ENCODE measurements at places on chromosomes 16 and 17.

- DNase-seq = no peak
These were observed 590.1 kb downstream of the WWOX start for GRCh38 chr16:78689536-78689935.

GRCh38 chr17:8332688-8333087 is 7.0 kb upstream of the ODF4 start:
- DNase-seq = no peak

DNA sequence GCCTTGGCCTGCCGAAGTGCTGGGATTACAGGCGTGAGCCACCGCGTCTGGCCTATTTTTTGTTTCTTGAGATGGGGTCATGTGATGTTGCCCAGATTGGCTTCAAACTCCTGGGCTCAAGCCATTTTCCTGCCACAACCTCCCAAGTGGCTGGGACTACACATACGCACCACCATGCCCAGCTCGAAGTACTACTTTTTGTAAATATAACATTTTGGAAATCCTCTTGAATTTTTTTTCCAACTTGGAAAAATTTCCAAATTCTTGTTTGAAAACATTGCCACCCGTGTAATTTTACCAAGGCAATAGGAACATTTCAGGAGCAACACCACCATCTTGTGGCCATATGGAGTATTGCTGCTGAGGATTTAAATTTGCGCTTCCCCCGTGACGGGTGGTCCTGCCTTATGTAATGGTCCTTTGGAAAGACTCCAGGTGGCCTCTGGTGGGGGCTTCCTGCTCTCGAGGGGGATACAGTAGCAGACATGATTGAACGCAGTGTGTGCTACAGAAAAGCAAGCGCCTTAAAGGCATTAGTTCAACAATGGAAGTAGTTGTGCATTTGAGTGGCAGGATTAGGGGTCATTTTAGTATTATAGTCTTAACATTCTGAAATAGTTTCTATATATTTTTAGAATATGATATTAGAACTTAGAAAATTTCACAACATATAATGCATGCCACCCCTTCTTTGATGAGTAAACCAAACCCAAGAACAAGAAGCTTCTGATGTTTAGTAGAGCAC is 8.0 kb downstream of the FLYWCH1 start:
- DNase-seq = peak; percentile 41

GRCh38 chr16:12681653-12682052 is 122.0 kb downstream of the CPPED1 start:
- DNase-seq = no peak

GRCh38 chr16:3029491-3030221 is 5.8 kb downstream of the THOC6 start:
- no peak for DNase-seq

- no peak for DNase-seq
These were observed 75.4 kb upstream of the CHMP6 start for GRCh38 chr17:80916246-80916645.

- no peak for DNase-seq
These were observed 128.0 kb downstream of the RAP1GAP2 start for GRCh38 chr17:2924211-2924610.

DNA sequence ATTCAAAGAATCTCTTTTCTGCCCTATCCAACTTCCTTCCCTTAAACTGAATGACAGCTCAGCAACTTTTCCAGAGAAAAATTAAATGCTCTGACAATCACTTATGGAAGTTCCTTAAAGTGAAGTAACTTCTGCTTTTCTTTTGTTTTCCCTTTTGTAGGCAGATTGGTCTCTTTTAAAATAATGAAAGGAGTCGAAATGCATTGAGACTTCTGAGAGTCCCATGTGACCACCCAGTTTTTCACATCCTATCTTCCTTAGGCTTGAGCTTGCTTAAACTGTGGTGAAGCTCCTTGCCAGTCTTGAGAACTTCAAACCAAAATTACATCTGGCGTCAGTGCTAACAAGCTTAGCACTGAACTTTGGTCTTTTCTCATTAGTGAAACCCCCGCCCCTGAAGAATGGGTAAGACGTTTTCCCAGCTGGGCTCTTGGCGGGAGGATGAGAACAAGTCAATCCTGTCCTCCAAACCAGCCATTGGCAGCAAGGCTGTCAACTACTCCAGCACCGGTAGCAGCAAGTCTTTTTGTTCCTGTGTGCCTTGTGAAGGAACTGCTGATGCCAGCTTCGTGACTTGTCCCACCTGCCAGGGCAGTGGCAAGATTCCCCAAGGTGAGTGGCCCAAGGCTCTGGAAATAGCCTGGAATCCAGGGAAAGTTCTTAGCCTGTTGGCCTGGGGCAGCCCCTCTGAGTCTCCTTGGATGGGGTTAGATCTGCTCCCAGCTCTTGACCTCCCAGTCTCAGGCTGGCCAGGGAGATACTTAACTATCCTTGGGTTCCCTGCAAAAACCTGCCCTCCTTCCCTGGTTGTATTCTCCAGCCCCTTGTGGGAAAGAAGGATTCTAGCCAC is 1.2 kb downstream of the TMEM106A start:
- DNase-seq = no peak

- no peak for DNase-seq
These were observed 51.9 kb upstream of the HLF start for GRCh38 chr17:55212880-55213279.
